Right atrium auricular region (tissue), 2 donors: ENCODE measurements at places on chromosomes 3 and 15. TPM values are rescaled to one million over a fixed set of nuclear protein-coding genes. Genes with fewer than 3 reads are reported as not detected.

The DAZL gene
- total RNA-seq: not detected

The PCNP gene
- total RNA-seq: 83.9 TPM

DNA sequence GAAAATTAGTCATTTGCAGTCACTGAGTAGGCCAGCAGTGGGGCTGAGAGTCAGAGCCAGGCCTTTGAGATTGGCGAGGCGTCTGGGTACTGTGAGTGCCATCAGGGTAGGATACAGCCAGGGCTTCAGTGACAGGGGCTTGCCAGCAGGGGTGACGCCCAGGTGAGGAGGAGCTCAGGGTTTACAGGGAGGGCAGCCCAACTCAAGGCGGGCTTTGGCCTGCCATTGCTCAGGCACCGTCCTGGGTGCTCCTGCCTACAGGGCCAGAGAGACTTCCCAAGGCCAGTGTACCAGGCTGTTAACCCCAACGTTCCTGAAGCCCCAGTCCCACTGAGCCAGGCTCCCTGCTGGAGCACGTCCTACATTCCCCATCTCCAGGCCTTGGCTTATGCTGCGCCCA, 152.0 kb downstream of the FBLN2 start:
- DNase-seq: no peak

DNA sequence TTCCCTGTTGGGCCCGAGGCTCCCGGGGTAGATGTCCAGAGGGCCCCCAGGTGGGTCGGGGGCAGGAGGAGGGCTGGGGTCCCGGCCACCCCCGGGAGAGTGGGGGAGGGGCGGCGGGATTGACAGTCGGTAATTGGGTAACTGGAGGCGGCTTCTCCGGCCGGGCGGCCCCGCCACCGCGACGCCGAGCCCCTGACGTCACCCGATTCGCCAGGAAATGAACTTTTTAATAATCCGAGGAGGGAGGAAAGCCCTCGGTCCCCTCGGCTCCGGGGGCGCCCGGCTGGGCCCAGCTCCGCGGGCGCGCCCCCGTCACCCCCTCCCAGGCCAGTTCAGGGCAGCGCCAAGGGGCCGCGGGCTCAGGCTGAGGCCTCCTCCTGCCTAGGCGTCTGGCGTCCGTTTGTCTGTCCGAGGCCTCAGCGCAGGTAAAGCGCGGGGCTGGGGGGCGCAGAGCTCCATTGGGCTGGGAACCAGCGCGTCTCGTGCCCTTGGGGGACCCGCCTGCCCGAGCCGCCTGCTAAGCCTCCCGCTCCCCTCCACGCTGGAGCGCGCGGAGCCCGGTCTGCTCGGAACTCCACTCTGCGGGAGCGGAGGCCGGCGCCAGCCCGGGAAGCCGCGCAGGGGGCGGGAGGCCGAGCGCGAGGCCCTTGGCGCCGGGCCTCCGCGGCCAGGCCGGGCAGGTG, 3.9 kb downstream of the GATA2 start:
- peak; percentile 80 for DNase-seq

DNA sequence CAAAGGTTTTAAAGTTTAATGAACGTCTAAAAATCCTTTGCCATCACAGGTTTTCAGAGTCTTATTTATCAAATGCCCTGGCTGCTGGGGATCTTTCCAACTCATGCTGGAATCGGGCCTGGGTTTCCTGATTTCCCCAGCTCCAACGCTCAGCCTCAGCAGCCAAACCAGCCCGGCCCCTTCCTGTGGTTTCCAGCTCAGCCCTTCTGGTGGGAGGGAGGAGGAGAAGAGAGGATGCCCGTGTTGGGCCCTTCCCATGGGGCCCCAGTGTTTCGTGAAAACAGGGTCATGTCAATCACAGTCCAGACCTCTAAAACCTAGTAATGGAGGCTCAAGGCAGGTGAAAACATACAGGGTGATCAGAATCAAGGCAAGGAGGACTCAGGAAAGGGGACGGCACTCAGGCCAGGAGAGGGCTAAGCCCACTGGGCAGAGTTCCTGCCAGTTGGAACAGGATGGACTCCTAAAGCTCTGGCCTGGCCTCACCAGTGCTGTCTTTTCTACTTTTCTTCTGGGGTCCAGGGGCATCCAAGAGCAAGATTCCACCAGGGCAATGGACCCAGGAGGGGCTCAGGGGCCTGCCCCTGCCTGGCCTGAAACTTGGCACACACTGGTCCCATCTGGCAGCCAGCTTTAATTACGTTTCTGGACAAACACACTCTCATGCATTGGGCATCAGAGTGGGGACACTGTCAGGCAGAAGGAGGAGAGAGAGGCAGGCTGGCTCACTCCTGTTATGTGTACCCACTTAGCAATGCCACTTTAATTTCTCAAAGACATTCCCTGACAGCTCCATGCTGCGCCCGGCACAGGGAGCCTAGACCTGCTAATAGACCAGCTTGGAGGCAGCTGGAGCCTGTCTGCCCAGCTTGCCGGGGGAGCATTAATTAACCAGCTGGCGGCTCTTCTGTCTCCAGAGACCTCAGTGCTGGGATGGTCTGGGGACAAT, 194.6 kb downstream of the FAM43A start:
- peak; percentile 81 for DNase-seq
